Stomach (tissue), 19 donors: ENCODE measurements at places on chromosomes 13 and 19. TPM values are rescaled to one million over a fixed set of nuclear protein-coding genes. Genes with fewer than 3 reads are reported as not detected.

GADD45B gene
- total RNA-seq: 588 TPM

PSG11 gene
- not detected for total RNA-seq

PDX1 gene
- 0.29 TPM for total RNA-seq

GJA3 gene
- total RNA-seq: not detected

CD37 gene
- 30.3 TPM for total RNA-seq

PROZ gene
- total RNA-seq: not detected

IRGC gene
- total RNA-seq: not detected

ILF3 gene
- total RNA-seq: 381 TPM

ZNF470 gene
- 1.2 TPM for total RNA-seq

CYP2F1 gene
- total RNA-seq: not detected

CADM4 gene
- 6.2 TPM for total RNA-seq

CEBPA gene
- 10.7 TPM for total RNA-seq
